ENCODE measurements at places on chromosomes 2 and 18.

DNA sequence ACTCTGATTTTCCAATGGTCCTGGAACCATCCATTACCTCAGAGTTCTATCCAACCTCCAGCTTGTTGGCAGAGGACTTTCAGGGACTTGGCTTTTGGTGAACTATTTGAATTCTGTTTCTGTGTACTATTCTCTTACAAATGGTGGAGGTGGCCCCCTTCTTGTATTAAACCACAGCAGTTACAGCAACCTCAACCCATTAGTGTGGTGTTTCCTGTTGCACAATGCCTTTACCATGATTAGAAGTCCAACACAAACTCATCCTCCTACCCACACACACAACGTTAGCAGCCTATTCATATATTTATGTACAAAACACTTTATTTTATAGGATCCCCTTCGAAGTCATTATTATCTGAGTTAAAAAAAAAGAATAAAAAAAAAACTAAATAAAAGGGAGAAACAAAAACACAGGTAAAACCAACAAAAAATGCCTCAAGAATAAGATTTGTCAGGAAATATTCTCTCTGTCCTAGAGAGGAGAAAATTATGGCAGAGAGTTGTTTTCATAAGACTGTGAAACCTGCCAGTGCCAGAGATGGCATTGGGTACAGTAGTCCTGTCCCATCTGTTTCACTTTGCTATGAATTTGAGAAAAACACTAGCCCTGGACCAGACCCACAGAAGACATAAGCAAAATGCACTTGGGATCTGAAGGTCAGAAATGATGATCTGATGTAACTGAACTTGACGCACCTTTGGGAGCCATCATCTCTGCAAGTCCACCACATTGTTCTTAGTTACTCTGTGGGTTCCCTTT, 1896.0 kb upstream of the PIK3C3 start:
- DNase-seq: no peak

DNA sequence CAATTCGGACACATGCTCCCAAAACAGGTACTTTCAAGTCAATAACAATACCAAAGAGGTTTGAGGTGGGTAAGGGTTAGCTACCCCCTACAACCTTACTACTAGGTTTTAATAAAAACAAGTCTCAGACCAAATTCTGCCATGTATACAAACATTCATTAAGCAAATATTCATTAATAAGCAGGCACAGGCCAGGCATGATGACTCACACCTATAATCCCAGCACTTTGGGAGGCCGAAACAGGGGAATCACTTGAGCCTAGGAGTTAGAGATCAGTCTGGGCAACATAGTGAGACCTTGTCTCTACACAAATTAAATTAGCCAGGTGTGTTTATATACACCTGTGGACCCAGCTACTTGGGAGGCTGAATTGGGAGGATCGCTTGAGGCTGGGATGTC, 11.7 kb upstream of the ELAC1 start:
- no peak for DNase-seq

GRCh38 chr18:12423820-12424219, 16.1 kb downstream of the PRELID3A start:
- no peak for DNase-seq

DNA sequence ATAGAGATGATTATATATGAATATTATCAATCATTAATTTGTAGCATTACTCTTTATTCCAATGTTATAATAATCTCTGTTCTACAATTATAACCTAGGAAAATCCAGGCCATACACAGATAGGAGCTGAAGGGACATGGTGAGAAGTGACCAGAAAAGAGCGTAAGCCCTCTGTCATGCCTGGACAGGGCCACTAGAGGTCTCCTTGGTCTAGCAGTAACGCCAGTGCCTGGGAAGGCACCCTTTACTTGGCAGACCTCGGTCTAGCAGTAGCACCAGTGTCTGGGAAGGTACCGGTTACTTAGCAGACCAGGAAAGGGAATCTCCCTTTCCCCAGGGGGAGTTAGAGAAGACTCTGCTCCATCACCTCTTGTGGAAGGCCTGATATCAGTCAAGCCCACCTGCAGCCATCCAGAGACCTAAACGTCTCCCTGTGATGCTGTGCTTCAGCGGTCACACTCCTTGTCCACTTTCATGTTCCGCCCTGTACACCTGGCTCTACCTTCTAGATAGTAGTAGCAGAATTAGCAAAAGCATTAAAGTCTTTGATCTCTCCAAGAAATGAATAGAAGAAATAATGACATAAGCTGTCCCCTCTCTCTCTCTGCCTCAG, 447.5 kb upstream of the FSIP2 start:
- no peak for DNase-seq

DNA sequence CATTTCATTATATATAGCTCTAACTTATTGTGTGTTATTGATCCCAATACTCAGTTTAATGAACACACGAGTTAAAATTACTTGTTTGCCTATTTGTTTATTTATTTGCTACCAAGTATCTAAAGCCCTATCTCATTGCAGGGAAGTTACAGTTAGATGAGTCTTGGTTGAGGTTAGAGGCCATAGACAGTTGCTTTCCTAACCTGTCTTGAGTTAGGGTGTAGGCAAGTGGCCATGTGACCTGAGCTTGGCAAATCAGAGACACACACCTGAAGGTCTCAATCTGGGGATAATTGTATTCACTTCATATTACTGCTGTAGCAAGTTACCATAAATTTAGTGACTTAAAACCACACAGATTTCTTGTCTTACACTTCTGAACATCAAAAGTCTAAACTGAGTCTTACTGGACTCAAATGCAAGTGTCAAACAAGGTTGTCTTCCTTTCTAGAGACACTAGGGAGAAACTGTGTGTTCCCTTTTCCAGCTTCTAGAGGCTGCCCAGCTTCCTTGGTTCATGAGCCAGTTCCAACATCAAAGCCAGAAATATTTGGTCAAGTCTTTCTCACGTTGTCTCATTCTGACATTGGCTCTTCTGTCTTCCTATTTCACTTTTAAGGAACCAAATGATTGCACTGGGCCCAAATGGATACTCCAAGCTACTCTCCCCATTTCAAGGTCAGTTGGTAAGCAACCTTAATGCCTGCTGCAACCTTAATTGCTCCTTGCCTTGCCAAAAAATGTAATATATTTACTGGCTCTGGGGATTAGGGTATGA, 39.7 kb downstream of the COL3A1 start:
- DNase-seq: no peak

- DNase-seq: no peak
These were observed 89.0 kb downstream of the FAM117B start for GRCh38 chr2:202723746-202724145.

GRCh38 chr18:70028084-70028483, 80.4 kb upstream of the CD226 start:
- DNase-seq: no peak

DNA sequence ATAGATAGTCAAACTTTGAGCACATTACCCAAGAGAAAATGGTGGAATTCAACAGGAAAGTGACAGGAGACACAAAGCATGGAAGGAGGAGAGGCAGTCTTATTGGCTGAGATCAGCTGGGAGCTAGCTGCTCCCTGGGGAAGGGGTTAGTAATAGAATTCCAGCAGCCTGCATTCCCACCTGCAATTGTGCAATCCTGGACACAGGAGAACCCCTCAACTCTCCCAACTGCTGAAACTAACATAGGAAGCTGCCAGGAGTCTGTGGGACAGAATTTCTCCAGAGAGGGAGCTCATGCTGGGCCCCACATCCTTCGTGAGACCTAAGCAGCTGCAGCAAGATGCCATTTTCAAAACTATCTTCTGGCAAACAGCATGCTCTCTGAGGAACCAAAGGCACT, 69.8 kb upstream of the ACVR1C start:
- no peak for DNase-seq

- no peak for DNase-seq
These were observed 11.4 kb upstream of the NR4A2 start for GRCh38 chr2:156343940-156344301.

- DNase-seq: no peak
These were observed 16.6 kb upstream of the B4GALT6 start for GRCh38 chr18:31700990-31701389.
